ENCODE measurements at places on chromosomes 12 and 14.

GRCh38 chr14:59278111-59278510 is 89.6 kb downstream of the DAAM1 start:
- no peak for DNase-seq

- no peak for DNase-seq
Measured at GRCh38 chr12:82650627-82651337, 35.9 kb upstream of the TMTC2 start.

GRCh38 chr12:109870648-109871047 is 9.7 kb downstream of the GLTP start:
- DNase-seq: no peak

- DNase-seq: no peak
Measured at GRCh38 chr12:117105902-117106301, 6.7 kb upstream of the TESC start.

- no peak for DNase-seq
Measured at GRCh38 chr12:106712768-106713167, 61.7 kb upstream of the RIC8B start.

DNA sequence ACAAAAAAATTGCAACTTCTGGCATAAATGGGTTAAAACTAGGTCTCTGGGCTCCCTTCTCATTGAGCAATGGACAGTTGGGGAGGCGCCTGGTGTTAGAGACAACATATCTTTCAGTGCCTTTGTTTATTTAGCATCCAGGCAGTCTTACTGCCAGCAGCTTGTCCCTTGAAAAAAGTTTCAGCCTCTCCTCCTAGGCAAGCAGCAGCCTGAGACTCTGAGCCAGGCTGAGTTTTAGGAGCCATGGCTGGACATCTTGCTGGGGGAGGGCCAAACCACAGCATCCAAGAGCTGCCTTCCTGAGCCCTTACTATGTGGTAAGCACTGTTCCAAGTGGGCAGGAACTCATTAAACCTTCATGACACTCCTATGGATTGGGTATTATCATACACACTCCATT is 10.1 kb upstream of the JDP2 start:
- DNase-seq: no peak

DNA sequence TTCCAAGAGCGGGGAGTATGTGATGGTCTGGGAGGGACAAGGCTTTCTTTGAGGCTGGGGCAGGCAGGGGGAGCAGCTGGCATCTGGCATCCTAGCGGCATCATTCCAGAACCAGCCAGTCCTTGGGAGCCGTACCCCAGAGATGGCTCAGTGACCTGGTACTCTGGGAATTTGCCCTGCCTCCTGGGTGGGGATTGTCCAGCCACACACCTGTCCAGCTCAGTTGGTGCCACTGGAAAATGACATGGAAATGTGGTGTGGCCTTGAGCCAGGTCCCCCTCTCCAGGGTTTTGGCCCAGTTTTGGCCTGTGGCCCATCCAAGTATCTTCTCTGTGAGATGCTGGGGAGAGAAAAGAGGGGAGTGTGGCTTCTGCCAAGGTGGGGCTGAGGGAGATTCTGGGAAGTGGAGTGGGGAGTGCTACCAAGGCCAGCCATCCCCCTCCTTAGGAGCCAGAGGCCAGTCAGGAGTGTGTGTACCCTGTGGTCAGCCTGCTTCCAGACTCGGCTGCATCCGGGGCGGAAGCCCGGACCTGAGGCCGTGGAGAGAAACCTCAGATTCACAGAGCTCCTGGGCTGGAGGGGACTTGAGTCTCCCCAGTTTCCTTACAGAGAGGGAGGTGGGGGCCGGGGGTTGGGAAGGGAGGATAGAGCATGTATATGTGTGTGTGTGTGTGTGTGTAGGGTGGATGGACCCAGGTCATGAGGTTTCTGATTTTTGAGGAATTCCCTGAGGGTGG is 14.7 kb upstream of the KRT80 start:
- DNase-seq: no peak

DNA sequence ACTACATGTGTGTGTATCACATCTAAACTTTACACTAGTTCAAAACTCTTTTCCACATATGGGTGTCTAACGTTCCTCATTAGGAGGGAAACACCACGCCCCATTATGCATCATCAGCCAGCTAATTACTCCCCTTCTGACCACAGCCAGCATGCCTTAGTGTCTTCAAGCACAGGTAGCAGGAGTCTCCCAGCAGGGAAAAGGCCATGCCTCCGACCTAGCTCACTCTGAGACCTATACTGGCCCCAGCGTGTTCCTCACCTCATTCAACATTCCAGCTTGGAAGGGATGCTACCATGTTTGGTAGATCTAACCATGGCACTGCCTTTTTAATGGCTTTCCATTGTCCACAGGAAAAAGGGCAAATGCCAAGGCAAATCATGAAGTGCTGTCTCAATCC is 66.1 kb upstream of the PRB2 start:
- no peak for DNase-seq

All from stimulated activated CD4-positive, alpha-beta T cell treated with anti-CD3 and anti-CD28 coated beads, Interleukin-1b, Interleukin-23, amount 100 ng/mL, for 24 hours (primary cell).